ENCODE measurements at places on chromosomes 11 and 22.
A peak's percentile ranks its signal among the peaks of the same experiment; 100 is the strongest.

DNA sequence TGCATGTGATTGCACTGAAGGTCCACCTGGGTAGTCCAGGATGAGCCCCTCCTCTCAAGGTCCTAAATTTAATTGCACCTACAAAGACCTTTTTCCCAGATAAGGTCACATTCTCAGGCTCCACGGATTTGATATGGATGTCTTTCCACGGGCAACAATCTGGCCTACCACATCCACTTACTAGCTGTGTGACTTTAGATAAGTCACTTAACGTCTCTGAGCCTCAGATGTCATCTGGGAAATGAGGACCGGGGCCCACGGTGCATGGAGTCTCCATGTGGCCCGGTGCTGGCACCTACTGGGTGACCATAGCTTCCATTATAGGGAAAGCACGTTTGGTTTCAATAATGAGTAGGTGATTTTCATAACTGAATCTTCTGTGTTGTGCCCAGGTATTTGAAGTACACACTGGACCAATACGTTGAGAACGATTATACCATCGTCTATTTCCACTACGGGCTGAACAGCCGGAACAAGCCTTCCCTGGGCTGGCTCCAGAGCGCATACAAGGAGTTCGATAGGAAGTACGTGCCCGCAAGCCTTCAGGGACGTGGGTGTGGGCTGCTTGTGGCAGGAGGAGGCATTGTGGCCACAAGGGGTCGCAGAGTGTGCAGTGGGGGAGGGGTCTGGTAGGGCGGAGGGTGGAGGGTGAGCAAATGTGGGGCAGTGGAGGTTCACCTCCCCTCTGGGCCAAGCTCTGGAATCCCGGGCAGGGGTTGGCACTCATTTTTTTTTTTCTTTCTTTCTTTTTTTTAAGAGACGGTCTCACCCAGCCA is 55.7 kb downstream of the ARHGAP8 start:
- peak; percentile 34 for DNase-seq

DNA sequence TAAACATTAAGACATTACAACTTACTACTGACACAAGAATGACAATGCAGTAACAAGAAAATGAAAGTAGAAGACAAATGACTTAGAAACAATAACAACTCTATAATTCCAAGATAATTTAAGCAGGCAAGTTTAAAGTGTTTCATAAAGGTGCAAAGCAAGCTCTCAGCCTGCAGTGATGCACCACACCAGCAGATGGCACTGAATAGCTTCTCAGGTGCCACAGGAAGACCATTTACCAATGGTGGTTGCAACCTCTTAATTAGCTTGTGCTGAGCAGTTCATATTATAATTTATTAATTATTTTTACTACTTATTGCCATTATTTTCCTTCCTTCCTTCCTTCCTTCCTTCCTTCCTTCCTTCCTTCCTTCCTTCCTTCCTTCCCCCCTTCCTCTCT is 60.6 kb downstream of the NXPE2 start:
- peak; percentile 52 for DNase-seq

DNA sequence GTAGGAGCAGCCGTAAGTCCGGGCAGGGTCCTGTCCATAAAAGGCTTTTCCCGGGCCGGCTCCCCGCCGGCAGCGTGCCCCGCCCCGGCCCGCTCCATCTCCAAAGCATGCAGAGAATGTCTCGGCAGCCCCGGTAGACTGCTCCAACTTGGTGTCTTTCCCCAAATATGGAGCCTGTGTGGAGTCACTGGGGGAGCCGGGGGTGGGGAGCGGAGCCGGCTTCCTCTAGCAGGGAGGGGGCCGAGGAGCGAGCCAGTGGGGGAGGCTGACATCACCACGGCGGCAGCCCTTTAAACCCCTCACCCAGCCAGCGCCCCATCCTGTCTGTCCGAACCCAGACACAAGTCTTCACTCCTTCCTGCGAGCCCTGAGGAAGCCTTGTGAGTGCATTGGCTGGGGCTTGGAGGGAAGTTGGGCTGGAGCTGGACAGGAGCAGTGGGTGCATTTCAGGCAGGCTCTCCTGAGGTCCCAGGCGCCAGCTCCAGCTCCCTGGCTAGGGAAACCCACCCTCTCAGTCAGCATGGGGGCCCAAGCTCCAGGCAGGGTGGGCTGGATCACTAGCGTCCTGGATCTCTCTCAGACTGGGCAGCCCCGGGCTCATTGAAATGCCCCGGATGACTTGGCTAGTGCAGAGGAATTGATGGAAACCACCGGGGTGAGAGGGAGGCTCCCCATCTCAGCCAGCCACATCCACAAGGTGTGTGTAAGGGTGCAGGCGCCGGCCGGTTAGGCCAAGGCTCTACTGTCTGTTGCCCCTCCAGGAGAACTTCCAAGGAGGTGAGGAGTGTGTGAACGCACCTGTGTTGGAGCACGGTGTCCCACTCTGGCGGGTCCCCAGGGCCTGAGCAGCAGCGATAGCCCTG is at the start of gene TAGLN:
Gene TAGLN (plus strand): TSS at position 318 of the 863 bp plus-strand sequence. CDS start 3,644 bp downstream, outside the sequence.
- DNase-seq: no peak

DNA sequence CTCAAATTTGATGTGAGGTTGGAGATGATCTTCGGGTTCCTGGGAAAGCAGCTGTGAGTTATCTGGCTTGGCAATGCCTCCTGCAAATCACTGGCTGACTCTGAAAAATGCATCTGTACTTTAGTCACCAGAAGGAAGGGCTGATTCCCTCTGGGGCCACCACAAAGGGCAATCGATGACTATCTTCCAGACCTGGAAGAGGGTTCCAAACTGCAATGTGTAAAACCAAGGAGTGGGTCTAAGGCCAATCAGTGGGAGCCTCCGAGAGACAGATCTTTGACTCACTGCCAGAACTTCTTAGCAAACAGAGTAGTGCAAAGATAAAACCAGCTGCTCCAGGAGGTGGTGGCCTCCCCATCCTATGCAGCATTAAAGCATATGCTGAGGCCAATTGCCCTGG is 29.1 kb upstream of the PAK1 start:
- DNase-seq: no peak

DNA sequence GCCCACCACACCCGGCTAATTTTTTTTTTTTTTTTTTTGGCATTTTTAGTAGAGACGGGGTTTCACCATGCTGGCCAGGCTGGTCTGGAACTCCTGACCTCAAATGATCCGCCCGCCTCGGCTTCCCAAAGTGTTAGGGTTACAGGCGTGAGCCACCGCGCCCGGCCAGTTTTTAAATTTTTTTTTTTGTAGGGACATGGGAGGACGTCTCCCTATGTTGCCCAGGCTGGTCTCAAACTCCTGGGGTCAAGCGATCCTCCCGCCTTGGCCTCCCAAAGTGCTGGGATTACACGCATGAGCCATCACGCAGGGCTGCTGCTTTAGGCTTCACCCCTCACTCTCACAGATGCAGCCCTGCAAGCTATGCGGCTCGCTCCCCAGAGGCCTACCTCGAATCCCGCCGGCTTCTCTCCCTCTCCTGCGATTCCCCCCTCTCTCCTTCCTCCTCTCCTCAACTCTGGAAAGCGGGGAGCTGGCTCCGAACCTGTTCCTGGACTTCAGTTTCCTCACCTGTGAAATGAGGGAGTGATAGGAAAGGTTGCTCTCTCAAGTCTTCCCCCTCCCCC is 926 bp downstream of the CCDC157 start:
- DNase-seq: no peak

DNA sequence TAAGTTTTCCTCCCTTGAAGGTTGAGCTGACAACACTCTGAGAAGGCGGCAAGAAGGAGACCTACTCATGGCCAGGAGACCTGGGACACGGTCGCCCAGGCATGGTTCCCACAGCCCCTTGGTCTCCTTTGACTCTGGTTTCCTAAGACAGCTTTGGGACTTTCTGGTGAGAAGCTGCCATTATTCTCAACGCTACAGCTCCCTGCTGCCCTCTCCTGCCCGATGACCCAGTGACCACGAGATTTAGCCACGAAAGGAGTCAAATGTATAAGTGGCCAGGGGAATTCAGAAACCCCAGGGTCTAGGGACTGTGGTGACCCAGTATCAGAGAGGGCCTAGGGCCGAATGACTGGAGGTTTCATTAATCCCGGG is 699 bp upstream of the SDF2L1 start:
- peak; percentile 40 for DNase-seq

GRCh38 chr11:86577644-86578636 is 94.5 kb downstream of the ME3 start:
- no peak for DNase-seq

GRCh38 chr11:135006800-135007199 is 594.8 kb upstream of the B3GAT1 start:
- no peak for DNase-seq

GRCh38 chr11:1153951-1154493 is 3.7 kb upstream of the MUC5AC start:
- peak; percentile 21 for DNase-seq

DNA sequence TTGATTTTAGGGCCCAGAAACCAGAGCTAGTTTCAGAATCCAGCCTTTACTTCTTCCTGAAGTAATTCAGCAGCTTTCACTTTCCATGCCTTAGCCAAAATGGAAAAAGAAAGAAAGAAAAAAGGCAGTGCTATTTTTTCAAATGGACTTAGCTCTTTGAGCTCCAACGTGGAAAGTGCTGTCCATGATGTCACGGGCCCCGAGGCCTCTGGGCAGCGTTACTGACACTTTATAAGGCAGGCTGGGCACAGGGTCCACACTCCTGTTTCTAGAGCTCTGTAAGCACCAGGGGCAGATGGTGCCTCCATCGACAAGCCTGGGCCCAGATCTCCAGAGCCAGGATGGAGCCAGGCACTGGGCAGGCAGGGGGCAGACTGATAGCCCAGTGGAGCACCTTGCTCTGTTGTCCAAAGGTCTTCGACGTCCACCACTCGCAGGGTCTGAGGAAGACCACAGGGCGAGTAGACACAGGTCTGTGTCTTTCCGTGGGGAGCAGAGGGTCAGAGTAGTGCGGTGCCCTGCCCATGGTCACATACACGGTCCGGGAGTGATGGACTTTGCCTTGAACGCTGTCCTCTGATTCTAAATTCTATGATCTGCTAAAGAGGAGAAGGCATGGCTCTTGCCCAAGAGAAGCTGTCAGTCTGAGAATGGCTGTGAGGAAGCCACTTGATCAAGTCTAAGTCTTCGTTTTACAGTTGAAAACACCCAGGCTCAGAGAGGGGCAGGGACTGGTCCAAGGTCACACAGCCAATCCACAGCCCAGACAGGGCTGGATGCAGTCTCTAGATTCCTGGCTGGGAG is 22.0 kb upstream of the WNT11 start:
- DNase-seq: no peak

GRCh38 chr11:6414874-6415328 is 4.0 kb downstream of the APBB1 start:
- DNase-seq: peak; percentile 58

GRCh38 chr22:50310031-50310722 is 2.7 kb upstream of the PLXNB2 start:
- no peak for DNase-seq

- no peak for DNase-seq
These were observed 1.3 kb downstream of the OR52D1 start for GRCh38 chr11:5489576-5490357.

DNA sequence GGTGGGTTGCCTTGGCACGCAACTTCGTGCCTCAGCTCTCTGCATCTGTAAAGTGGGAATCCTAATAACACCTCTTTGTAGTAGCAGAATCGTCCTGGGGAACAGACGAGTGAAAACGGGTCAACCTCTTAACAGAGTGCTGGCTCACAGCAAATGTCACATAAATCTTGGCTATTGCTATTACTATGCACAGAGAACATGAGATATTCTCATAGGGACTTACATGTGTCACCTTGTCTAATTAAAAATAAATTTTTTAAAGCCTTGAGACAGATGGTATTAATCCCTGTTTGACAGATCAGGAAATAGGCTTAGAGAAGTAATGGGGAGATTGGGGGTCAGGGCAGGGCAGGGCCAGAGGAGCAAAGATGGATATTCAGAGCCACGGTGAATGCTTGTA is 44.3 kb upstream of the IGSF9B start:
- no peak for DNase-seq

DNA sequence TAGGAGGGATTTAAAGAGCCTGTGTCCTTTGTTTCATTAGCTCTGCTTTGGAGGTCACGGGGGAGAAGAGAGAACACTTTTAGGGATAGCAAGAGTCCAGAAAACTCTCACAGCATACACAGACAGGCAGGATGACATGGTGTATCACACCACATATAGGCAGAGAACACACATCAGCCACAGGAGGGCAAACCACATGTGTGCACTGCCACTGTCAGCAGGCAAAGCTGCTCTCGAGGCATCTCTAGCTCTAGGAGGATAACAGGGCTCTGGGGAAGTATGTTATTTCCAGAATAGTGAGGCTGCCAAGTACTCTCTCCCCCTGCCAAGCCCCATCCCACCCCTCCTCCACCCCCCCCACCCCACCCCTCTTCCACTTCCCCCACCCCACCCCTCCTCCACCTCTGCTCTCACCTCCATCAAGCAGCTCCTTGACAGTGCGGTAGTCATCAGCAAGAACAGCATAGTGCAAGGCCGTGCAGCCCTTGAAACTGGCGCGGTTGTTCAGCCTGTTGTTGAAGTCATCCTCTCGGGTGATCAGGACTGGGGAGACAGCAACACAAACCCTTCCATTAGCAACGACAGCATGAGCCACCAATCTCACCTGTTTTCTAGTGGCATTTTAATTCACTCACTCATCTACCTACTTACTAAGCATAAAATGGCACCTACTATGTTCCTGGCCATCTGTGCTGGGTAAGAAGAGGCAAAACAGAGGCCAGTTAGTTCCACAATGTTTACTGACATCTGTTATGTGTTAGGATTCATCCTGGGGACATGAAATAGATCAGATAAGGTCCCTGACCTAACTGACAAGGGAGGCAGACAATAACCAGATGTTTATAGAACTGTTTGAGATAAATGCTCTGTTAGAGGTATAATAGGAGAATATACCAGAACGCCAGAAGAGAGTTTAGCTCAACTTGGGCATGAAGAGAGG is 75.6 kb downstream of the CLPB start:
- DNase-seq: no peak

DNA sequence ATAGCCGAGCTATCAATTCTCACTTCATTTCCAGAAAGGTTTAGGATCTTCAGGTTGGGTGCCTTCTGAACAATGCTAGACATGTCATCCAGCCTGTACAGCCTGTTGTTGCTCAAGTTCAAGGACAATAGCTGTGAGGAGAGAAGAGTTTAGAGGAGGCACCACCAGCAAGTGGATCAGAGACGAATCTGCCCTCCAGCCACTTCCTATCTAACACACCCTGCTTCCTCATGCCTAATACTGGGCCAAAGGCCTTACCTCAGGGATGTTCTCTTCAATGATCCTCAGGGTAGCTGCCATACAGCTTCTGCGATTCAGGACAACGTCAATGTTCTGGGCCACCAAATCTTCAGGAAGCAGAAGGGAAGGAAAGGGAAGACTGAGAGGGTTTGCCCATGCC is 4.2 kb downstream of the NXF1 start:
- no peak for DNase-seq

DNA sequence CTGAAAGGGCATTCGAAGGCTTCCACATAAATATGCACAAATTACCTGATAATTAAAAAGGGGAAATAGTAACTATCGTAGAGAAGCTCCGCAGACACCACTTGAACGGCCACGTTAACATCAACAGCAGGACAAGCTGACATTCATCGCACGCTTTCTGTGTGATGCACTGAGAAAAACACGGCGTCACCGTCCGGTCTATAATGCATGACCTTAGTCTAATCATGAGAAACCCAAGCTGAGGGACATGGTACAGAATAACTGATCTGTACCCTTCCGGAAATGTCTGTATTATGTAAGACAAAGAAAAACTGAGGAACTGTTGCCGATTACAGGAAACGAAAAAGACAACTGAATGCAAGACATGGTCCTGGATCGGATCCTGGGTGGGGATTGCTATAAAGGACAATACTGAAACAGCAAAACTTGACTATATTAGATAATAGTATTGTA is 678 bp upstream of the RANGAP1 start:
- peak; percentile 66 for DNase-seq

Data from stimulated activated CD8-positive, alpha-beta memory T cell treated with anti-CD3 and anti-CD28 coated beads, Interleukin-4, amount 100 ng/mL, for 48 hours (primary cell).